Colonic mucosa (tissue), 4 donors: ENCODE measurements at places on chromosomes 4 and X. TPM values are rescaled to one million over a fixed set of nuclear protein-coding genes. Genes with fewer than 3 reads are reported as not detected.

PCDH10 gene
- 0.22 TPM for total RNA-seq

GRCh38 chr4:41548305-41548880 lies 10.4 kb downstream of the LIMCH1 start:
- no peak for DNase-seq

- no peak for DNase-seq
Measured at GRCh38 chrX:101813200-101813599, 118.6 kb downstream of the ZMAT1 start.

DNA sequence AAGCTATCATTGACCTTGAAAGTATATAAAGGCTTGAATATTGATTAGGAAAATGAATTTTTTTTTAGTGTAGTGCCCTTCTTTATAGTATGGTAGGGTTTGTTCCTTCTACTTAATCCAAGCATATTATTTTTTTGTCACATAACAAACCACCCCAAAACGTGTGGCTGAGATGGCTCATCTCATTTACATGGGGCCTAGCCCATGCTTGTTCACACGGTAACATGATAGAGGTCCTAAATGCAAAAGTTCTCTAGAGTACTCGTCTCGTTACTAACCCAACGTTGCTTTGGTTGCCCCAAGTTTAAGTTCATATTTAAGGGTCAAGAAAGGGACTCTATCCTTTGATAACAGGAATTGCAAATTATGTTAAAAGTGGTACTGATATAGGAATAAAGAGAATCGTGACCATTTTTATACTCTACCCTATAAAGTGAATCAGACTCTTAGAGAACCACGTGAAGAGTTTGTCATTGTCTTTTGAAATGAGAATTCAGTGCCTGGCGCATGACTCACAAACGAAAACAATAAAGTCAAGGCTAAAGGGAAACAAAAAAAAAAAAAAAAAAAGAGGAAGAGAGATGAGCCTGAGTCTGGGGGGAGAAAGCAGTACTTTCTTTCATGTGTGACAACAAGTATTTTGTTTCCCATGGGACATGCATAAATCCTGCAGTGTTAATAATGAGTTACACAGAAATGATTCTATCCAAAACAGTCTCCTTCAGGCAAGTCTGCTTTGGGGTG lies 402.8 kb upstream of the NWD2 start:
- DNase-seq, result no peak
